ENCODE measurements at places on chromosomes 3 and 15.

- no peak for DNase-seq
These were observed 184.2 kb downstream of the NR2F2 start for GRCh38 chr15:96514607-96515285.

DNA sequence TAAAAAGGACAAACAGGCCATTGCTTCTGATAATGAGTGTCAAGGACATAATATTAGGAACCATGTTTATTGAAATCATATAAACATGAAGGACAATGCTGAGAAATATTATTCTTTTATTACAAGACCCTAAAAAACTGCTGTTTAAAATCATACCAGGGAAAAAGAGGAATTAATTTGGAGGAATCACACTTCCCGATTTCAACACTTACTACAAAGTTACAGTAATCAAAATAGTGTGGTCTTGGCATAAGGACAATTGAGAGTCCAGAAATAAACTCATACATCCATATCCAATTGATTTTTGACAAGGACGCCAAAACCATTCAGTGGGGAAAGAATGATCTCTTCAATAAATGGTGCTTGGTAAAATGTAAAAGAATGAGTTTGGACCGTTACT is 13.0 kb downstream of the CYP1A1 start:
- DNase-seq = no peak

- peak; percentile 92 for DNase-seq
These were observed 46.8 kb downstream of the MGLL start for GRCh38 chr3:127775398-127776109.

DNA sequence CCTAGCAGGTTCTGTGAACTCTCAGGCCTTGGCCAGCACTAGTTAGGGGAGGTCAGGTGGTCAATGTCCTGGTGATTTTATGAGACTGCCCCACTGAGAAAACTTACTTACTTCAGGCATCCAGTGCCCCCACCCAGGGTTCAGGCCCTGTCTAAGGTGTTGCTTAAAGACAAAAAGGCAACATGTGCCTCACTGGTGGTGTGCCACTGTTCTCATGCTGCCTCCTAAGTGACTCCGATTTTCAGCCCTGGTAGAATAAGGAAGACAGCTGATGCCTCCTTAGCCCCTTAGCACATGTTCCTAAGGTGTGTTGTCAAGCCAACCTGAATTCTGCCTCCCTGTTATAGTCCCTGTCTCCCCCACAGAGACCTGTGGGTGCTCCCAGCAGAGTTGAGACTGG is 5.3 kb downstream of the RBM15B start:
- no peak for DNase-seq

DNA sequence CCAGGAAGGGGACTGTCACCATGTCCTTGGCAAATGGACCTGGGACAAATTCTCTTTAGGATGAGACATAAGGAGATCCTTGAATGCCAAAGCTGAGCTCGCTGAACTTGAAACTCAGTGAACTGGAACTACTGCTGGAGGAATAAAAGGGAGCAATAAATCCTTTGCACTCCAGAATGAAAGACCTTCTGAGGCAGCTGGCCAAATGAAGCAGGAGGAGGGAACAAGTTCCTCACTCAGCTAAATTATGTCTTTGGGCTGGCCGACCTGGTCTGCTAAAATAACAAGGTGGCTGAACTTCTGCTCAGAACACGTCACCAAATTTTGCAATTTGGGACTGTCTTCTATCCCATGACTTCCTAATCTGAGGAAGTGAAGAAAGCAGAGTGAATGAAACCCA is 314.7 kb downstream of the LPP start:
- no peak for DNase-seq

DNA sequence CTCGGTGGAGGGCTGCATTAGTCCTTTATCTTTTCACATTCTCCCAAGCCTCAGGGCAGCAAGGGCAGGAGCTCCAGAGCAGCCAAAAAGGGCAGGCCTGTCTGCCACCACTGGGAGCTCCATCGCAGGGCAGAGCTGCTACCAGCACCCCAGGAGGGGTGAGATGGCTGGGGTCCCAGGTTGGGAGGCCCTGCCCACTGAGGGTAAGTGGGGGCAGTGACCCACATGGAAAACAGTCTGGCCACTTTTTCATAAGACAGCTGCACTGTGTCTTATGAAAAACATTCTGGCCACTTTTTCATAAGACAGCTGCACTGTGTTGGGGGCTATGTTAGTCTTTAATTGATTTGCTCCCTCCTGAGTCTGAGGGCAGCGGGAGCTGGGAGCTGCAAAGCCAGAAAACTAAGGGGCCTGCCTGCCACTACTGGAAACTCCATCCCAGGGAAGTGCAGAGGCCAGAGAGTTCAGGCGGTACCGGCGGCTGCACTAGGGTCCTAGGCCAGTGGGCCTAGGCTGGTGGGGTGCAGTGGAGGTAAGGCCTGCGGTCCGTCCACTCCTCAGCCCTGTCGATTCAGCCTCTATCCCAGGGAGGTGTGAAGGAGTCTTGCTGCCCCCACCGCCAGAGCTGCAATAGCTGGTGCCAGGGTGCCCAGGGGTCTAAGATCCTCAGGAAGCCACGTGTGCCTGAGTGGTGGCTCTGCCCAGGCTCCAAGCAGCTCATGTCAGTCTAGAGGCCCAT is 45.4 kb downstream of the TMCO5A start:
- no peak for DNase-seq

- DNase-seq = peak; percentile 24
These were observed 105.7 kb downstream of the ZNF385D start for GRCh38 chr3:21645121-21645897.

DNA sequence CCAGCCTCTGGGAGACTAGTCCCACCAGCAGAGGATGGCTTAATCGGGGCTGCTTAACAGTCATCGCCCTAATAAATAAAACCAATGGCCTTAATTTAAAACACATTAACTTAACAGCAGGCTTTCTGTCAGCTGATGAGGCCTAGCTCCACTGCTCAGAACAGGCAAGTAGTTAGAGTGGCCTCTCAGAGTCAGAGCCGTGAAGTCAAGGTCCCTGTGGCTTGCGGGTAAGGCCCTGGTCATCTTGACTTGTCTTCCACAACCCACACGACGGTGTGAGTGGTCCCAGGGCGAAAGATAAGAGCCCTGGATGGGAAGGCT is 11.8 kb downstream of the XXYLT1 start:
- peak; percentile 66 for DNase-seq

DNA sequence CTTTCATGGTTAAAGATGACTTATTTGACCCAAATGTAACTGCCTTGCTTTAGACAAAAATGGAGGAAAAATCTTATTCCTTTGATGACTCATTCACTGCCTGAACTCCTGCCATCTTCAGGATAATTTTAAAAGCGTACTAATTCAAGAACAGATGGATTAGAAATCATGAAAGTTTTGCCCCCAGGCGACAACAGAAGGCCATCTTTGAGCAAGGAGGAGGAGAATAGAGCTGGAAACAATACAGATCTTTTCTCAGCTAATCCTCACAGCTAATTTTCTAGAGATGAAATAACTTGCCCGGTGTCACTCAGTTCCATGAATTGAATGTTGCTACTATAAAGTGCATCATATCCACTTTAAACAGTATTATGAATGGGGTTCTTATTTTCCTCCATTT is 324.7 kb upstream of the RARB start:
- DNase-seq = no peak

DNA sequence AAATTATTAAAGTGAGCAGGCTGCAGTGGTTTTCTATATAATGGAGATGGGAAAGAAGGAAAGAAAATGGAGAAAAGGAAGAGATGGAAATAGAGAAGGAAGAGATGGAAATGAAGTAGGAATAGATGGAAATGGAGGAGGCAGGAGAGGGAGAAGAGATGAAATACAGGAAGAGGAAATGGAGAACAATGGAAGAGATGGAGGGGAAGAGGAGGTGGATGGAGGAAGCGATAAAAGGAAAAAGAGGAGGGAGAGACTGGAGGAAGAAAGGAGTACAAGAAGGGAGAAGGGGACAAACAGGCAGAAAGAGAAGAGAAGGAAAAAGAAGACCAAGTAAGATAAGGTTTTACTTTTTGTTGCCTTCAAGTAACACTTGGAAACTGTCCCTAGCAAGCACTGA is 67.6 kb downstream of the CLASP2 start:
- DNase-seq = no peak

DNA sequence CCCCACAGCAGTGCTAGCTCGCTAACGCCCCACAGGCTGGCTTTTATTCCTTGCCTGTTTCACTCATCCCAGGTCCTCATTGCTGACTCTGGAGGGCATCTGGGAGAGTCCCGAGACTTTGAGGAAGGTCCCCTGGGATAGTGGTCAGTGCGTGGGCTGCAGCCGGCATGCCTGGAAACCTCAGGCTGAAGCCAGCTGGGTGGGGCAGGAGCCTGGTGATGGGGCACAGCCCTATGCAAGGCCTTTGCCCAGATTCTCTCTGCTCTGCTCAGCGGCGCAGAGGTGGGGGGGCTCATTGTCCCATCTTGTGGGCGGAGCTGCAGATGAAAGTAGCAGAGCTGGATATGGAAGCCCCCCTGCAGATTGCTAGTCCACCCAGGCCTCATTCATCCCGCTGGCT is 55.7 kb upstream of the SMAD6 start:
- peak; percentile 61 for DNase-seq

GRCh38 chr3:4548356-4548755 is 55.2 kb downstream of the ITPR1 start:
- DNase-seq = no peak

DNA sequence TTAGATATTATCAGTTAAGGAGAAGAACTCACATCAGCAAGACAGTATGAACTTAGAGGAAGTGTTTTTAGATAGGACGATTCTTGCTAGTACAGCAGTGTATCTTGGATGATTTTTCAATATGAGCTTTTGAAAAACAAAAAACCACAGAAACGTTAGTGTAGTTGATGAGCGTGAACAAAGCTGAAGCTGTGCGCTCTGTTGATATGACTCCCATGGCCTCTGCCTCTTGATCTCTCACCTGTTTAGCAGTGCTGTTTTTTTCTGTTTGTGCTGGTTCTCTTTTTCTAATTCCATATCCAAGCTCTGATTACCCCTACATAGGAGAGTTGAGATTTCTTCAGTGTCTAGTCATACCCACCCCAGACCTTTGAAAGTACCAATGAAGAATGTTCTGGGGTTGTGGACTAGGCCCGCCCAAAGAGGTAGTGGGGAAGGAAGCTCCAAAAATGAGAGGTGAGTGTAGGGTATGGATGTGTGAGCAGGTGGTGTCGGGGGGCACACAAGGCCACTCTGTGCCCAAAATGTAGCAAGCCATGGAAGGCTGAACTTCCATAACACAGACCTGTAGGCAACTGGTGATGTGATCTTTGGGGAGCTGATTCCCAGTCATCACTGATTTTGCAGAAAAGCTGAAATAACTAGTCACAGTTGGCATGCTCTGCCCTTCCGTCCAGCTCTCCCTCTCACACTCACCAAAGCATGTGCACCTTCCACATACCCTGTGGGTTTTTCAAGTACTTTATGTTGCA is 20.0 kb upstream of the CMTM7 start:
- no peak for DNase-seq

GRCh38 chr15:41811432-41812195 is 16.3 kb upstream of the JMJD7 start:
- DNase-seq = peak; percentile 81

DNA sequence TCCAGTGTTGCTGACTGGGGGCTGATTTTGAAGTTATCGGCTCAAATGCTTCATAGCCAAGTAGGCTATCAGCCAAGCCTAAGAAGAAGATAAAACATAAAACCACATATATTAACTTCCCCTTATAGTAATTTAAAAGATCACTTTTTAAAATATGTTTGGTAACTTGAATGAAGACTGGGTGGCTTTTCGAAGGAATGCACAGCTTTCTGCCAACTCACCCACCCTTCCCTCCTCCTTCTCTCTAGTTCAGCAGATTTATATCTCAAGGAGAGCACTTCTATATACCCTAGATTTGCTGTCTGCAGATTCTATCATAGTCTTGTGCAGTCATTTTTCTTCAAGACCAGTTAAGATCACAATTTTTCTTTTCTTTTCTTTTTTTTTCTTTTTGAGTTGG is 189.4 kb upstream of the CHRM5 start:
- DNase-seq = no peak

DNA sequence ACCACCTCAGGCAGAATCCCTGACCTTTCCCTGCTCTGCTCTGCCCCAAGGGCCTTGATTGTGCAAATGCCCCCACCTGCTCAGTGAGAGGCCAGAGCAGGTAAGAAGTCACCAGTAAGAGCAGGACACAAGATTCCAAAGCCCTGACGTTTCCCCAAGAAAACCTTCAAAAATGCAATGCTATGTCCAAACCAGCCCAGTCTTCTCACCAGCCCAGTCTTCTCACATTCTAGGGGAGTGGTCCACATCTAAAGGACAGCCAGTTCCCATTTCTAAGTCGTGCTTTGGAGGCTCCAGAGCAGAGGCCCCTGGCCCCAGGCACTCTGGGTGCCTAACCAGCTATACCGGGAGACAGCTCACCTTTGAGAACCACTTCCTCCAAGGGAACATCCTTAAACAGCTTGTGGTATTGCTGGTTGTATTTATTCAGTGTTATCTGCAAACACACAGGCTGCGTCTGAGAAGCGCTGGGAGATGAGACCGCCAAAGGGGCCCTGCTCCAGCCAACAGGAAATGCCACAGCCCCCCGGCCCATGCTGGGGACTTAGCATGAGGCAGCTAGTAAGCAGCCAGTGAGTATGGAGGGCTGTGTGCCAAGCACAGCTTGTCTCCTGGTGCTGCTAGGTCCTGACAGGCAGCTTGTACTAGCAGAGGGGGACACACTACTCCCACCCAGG is 29.3 kb downstream of the GRAMD2A start:
- DNase-seq = peak; percentile 65

GRCh38 chr3:14716591-14716990 is 41.6 kb downstream of the C3orf20 start:
- peak; percentile 20 for DNase-seq

DNA sequence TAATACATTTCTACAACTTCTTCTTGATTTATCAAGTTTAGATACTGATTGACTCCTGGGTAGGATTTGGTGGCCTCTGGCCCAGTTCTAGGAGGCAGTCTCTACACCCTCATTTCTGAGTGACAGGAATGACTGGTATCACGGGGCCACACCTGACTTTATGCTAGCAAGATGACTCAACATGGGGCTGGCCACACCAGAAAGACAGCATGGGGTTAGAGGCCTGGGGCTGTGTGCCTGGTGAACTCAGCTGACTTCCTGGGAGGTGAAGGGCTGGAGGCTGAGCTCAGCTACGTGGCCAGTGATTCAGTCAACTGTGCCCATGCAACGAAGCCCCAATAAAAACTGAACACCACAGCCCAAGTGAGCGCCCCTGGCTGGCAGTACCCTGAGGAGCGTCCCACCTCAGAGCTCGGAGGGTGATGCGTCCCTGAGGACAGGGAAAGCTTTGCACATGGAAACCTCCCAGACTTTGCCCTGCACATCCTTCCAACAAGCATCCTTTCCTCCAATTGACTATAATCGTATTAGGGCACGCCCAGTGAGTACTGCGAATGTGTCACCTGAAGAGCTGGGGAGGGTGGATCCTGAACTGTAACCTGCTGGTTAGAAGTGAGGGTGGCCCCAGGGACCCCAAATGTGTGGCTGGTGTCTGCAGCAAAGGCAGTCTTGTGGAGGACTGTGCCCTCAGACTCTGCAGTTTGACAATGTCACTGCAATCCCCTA is 57.2 kb downstream of the NIPA2 start:
- DNase-seq = no peak

- no peak for DNase-seq
These were observed 9.2 kb upstream of the MUC4 start for GRCh38 chr3:195820901-195821300.

Measured in fibroblast of skin of scalp (primary cell).